ENCODE measurements at places on chromosomes 12 and 14. TPM values are rescaled to one million over a fixed set of nuclear protein-coding genes. Genes with fewer than 3 reads are reported as not detected.

The MYO1H gene
- total RNA-seq = not detected

The GZMB gene
- total RNA-seq = not detected

The P2RX7 gene
- 0.75 TPM for total RNA-seq

The CBLN3 gene
- total RNA-seq = 0.75 TPM

The CFAP251 gene
- 1.4 TPM for total RNA-seq

The CIT gene
- total RNA-seq = 141 TPM

The TAPBPL gene
- 9.3 TPM for total RNA-seq

The CLEC2D gene
- total RNA-seq = 0.49 TPM

The LRIG3 gene
- total RNA-seq = 52.2 TPM

The KCNJ8 gene
- total RNA-seq = 0.27 TPM

The TAS2R46 gene
- total RNA-seq = 0.61 TPM

The SLC25A21 gene
- total RNA-seq = 0.82 TPM

The BHLHE41 gene
- 1.6 TPM for total RNA-seq

The CD69 gene
- not detected for total RNA-seq

The KCNC2 gene
- total RNA-seq = not detected

The RERG gene
- 0.05 TPM for total RNA-seq

The MYRFL gene
- not detected for total RNA-seq

The TAS2R13 gene
- 0.24 TPM for total RNA-seq

The FOXN4 gene
- total RNA-seq = not detected

The ITGB7 gene
- total RNA-seq = 2.2 TPM

The GPX2 gene
- not detected for total RNA-seq

The TMEM117 gene
- total RNA-seq = 7.6 TPM

The RD3L gene
- total RNA-seq = not detected

The KRT73 gene
- total RNA-seq = not detected

The DLK1 gene
- not detected for total RNA-seq

The SPX gene
- total RNA-seq = 2.4 TPM

The OR4E2 gene
- total RNA-seq = not detected

The SLCO1C1 gene
- total RNA-seq = not detected

The CKB gene
- 161 TPM for total RNA-seq

The CDC42BPB gene
- total RNA-seq = 41.4 TPM

The KLRK1 gene
- 0.98 TPM for total RNA-seq

The CLEC12A gene
- not detected for total RNA-seq

The TRIP11 gene
- total RNA-seq = 9.7 TPM

The DNAH10 gene
- total RNA-seq = not detected

The PTPRR gene
- 4.1 TPM for total RNA-seq

The GARIN6 gene
- not detected for total RNA-seq

The TAS2R42 gene
- total RNA-seq = not detected

The TNFRSF1A gene
- 140 TPM for total RNA-seq

The TSPAN19 gene
- 0.49 TPM for total RNA-seq

The SMOC1 gene
- 18.4 TPM for total RNA-seq

The WNK1 gene
- 59.0 TPM for total RNA-seq

The CPNE6 gene
- total RNA-seq = not detected

The TAS2R20 gene
- 0.91 TPM for total RNA-seq

The PPP1CC gene
- total RNA-seq = 145 TPM

The CABP1 gene
- not detected for total RNA-seq

The SRGAP1 gene
- total RNA-seq = 7.8 TPM

The PTPRO gene
- 5.2 TPM for total RNA-seq

The HOXC6 gene
- 2.7 TPM for total RNA-seq

The LRTM2 gene
- total RNA-seq = not detected

The ZC2HC1C gene
- 0.21 TPM for total RNA-seq

The FAR2 gene
- total RNA-seq = 14.8 TPM

The HRK gene
- 0.66 TPM for total RNA-seq

The SOAT2 gene
- total RNA-seq = not detected

The AQP6 gene
- 0.26 TPM for total RNA-seq

The NGB gene
- total RNA-seq = not detected

The PCNX4 gene
- 31.7 TPM for total RNA-seq

The SRRM4 gene
- total RNA-seq = not detected

The CRIP1 gene
- total RNA-seq = 1.7 TPM

The PIANP gene
- 0.08 TPM for total RNA-seq
